ENCODE measurements at places on chromosomes 6 and 20. TPM values are rescaled to one million over a fixed set of nuclear protein-coding genes. Genes with fewer than 3 reads are reported as not detected.
A peak's percentile ranks its signal among the peaks of the same experiment; 100 is the strongest.

- DNase-seq, result no peak
These were observed 196.2 kb upstream of the SYNDIG1 start for GRCh38 chr20:24273251-24273650.

DNA sequence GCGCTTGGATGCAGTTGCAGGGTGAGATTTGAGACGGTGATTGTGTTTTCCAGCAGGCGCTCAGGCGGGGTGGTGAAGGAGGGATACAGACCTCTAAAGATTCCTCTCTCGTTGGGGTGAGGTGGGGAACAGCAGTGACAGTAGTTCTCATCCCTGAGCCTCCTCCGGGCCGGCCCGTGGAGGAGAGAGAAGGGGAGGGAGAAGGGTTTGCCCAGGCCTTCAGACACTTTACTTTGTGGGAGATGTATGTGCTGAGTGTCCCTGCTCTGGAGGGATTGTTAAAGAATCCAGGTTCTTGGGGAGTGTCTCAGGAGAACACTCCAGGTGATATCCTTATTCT lies 41.0 kb downstream of the PSMB9 start:
- DNase-seq, result no peak

DNA sequence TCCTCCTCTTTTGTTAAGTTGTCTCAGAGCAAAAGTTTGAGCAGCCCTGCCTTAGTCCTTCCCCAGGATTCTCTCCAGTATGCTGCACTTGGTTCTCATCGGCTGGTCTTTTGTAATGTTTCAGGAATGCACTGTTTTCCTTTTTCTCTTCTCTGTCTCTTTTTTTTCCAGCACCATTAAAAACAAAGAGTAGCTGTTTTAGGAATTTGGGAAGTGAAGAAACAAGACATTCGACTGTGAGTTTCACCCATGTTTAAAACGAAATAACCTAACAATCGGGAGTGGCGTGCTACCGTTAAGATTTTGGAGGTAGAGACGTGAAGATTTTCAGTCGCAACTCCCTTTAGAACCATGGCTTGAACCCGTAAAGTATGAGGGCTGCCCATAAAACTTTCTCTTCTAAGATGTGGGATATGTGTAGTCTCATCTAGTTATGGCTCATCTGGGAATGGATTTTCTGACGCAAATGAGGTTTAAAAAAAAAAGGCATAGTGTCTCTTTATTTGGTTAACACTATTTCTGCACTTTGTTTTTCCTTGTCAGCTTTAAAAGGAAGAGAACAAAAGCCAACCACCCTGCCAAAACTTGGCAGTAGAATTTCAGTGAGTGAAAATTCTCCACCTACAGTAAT lies 35.9 kb upstream of the RAB23 start:
- DNase-seq, result peak; percentile 84

DNA sequence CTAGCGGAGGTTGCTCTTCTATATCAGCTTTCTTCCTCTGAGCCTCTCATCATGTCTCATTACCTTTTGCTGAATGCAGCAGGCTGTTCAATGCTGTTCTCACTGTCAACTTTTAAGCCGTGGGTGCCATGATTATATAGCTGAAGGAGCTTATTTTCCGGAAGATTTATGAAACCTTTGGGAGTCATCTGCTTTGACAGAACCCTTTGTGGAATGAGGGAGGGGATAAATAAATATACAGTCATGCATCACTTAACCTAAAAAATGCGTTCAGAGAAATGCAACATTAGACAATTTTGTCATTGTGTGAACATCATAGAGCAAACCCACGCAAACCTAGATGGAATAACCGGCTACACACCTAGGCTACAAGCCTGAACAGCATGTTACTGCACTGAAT lies 102.2 kb upstream of the AKAP12 start:
- no peak for DNase-seq

Gene AIF1
- total RNA-seq, result not detected

Data from IMR-90 (cell line).